ENCODE measurements at places on chromosomes 7 and 10.

- DNase-seq = peak; percentile 95
Measured at GRCh38 chr7:129855234-129855673, 97.5 kb downstream of the UBE2H start.

DNA sequence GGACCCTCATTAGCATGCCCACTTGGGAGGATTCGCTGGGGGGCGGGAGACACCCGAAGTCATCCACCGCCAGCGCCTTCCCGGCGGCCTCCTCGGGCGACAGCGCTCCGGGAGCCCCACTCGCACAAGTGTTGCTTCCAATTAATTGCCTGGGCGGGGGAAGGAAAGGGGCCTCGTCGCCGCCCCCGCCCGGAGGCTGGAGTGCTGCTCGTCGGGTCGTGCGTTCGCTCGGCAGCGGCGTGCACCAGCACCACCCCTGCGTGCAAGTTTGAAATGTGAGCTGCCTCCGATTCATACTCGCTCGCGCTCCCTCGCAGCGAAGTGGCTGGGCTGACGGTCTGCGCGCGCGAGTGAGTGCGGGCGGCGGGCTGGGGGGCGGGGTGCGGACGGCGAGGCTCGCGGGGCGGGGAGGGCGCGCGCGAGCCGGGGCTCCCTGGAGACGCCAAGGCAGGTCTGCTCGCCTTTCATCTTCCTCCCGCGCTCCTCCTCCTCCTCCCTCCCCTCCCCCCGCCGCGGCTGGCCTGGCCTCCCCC lies 104.6 kb upstream of the PPIF start:
- DNase-seq = peak; percentile 88

DNA sequence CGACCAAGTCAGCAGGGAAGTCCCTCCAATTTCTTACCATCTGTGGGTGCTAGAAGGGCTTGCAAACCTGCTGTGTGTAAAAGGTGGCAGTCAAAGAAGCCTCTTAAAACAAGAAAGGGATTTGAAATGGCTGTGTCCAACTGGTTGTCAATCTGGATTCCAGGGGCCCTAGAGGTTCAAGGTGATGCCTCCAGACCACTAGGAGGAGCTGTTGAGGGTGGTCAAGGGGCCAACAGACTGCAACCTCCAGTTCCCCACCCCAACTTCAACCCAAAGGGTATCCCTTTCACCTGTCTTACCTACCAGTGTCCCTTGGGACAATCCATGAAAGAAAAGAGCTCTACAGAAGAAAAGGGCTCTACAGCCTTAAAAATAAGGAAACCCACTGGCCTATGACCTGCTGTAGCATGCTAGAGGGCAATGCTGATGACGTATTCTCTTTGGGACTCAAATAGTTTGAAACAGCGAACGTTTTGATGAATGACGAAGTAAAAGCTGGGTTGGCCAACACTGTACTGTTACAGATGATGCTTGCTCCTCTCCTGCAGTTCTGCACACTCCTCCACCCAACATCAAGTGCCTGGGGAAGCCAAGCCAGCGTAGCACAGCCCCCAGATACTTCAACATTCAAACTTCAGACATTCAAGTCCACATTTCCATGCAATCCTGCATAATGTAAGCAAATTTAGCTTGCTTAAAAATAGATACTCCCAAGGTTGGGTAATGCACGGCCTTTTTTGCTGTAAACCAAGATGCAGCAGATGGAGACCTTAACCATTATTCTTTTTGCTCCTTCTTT lies 45.9 kb upstream of the WDR11 start:
- no peak for DNase-seq

DNA sequence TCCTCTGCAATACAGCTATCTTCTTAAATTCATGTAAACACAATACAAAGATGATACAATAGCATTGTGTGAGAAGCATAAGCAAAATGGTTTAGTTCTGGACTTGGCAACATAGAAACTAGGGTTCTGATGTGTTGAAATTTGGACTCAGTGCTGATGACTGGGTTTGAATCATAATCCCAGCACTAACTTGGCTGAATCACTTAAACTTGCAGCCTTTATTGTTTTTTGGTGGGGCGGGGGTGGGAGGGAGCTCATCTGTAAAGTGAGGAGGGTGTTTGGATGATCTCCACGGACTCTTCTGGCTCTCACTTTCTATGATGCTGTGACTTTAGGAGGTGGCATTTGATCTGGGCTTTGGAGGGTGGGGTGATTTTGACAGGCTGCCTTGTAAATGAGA lies 158.2 kb downstream of the WNT2 start:
- peak; percentile 61 for DNase-seq

DNA sequence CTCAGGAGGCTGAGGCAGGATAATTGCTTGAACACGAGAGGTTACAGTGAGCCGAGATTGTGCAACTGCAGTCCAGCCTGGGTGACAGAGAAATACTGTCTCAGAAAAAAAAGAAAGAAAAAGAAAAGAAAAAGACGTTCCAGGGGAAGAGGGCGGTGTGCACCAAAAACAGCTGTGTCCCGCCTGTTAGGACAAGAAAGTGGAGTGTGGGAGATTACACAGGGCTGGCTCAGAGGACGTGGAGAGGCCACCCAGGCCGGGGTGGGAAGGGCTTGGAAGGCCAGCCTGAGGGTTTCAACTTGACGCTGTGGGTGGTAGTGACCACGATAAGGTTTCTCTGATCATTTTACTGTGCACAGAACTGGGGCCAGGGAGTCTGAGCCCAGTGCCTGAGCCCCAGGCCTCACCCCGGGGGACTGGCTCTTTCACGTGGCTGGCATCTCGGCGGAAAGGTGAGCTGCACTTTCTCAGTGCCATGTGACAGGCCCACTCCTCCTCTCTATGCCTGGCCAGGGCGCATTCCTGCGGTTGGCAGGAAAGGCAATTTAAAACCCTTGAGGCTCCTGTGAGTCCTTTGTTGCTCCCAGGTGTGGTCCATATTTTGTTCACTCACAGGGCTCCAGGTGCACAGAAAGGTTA lies 13.9 kb downstream of the RHBDD2 start:
- no peak for DNase-seq

DNA sequence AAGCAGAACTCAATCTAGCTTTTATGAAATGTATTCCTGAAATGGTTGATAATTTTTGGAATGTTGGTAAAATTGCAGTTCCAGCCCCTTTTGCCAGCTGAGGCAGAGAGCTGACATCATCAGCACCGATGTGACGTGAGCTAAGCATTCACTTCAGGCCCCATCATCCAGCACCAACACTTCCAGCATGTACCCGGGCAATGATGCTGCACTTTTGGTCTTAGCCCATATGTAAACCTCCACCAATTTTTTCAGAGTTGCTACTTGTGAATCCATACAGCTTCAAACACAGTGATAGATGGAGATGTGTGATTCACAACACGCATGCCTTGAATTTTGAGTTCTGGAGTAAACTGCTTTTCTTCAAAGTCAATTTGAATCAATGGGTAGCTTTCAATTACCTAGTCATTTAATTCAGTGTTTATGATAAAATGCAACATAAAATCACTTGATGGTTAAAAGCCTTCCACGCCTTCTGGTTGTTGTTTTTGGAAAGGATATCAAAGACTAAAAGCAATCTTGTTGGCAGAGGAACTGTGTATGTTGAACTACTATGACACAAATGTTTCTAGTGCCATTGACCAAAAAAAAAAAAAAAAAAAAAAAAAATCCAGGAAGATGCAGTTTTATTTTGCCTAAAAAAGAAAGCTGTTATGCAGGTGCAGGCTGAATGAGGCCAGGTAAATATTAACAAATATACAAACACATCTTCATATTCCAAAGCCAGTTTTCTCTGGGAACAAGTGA lies 73.9 kb downstream of the NRP1 start:
- DNase-seq = no peak

DNA sequence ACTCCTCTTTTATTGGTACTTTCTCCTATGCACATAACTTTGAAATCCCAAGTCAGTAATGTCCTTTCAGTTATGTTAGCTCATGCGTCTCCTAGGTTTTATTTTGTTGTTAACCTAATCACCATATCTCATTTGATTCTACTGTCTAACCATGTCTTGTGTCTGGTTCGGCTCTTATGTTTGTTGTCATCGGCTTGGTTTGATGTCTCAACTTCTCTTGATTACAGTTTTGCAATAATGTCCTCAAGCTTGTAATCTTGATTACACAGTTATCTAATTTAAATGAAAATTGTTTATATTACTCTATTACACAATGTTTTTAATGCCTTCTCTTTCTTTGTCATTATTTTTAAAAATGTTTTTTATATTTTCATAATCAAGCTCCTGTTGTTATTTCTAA lies 35.9 kb upstream of the SEMA3A start:
- no peak for DNase-seq

- DNase-seq = no peak
Measured at GRCh38 chr7:51847461-51848134, 531.0 kb upstream of the COBL start.

GRCh38 chr10:86357041-86357440 lies 9.6 kb downstream of the GRID1 start:
- no peak for DNase-seq

GRCh38 chr10:47400251-47400650 lies 16.2 kb upstream of the ZNF488 start:
- no peak for DNase-seq

- no peak for DNase-seq
Measured at GRCh38 chr10:120548210-120548609, 91.2 kb downstream of the PLPP4 start.

GRCh38 chr7:47293884-47294555 lies 287.9 kb downstream of the TNS3 start:
- peak; percentile 33 for DNase-seq

GRCh38 chr7:141115965-141116364 lies 42.1 kb downstream of the TMEM178B start:
- no peak for DNase-seq

- peak; percentile 39 for DNase-seq
Measured at GRCh38 chr10:93352638-93353383, 129.3 kb downstream of the MYOF start.

DNA sequence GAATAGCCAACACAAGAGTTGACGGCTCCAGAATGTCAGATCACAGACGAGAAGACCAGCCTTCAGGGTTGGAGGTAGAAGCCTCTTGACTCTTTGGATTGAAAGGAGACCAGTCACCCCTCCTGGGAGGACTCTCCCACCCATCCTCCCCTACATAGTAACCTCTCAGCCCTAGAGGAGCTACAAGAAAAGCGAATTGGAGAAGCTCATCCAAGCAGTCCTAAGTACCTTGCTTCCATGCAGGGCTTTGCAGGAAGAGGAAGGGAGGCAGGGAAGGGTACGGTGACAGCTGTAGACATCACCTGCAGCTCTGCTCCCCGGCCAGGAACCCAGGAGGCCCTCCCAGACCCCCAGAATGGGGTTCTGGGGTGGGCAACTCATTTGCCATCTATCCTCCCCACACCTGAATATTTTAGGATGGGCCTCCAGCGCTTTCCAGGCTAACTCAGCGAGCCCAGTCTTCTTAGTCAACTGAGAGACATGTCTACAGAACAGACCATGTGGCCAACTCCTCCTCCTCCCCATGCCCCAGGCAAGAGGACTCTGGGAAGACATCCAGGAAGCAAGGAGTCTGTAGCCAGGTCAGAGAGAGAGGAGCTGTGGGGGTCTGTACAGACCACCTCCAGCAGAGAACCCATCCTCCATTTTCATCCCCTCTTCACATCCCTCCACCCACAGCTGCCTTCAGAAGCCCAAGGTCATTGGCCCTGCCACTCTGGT lies 55.6 kb upstream of the LBX1 start:
- DNase-seq = no peak

- no peak for DNase-seq
Measured at GRCh38 chr10:44376472-44377099, 8.3 kb downstream of the CXCL12 start.

- DNase-seq = no peak
Measured at GRCh38 chr7:54764861-54765260, 5.8 kb upstream of the SEC61G start.

DNA sequence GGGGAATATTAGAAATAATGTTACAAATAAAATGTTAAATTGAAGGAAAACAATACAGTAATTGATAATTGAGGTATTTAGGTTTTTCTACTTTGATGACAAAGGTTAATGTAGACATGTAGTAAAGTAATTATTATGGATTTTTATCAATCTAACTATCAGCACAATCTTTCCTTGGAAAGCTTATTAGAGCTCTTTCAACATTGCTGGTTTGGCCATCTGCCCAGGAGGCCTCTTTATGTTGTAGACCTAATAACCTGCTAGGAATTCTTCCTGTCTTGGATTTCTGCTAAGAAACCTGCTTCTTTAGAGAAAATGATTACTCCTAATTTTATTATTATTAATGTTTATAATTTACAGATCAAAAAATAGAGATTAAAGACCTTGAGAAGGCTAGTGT lies 78.9 kb downstream of the CHRM2 start:
- DNase-seq = peak; percentile 69

DNA sequence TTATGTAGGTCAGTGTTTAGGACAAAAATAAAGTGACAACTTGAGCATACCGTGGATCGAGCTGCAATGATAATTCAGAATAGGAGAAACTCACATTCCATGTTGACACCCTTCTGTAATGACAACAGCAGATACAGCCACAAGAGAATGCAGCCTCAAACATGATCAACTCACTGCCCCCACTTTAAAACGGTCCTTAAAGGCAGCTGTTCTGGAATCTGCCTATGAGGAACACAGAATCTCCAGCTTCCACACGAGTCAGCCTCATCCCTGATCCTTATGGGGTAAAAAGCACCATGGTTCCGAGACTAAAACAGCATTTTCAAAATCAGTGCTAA lies 32.5 kb upstream of the DAGLB start:
- no peak for DNase-seq

GRCh38 chr7:73964786-73965185 lies 63.2 kb upstream of the ELN start:
- no peak for DNase-seq

DNA sequence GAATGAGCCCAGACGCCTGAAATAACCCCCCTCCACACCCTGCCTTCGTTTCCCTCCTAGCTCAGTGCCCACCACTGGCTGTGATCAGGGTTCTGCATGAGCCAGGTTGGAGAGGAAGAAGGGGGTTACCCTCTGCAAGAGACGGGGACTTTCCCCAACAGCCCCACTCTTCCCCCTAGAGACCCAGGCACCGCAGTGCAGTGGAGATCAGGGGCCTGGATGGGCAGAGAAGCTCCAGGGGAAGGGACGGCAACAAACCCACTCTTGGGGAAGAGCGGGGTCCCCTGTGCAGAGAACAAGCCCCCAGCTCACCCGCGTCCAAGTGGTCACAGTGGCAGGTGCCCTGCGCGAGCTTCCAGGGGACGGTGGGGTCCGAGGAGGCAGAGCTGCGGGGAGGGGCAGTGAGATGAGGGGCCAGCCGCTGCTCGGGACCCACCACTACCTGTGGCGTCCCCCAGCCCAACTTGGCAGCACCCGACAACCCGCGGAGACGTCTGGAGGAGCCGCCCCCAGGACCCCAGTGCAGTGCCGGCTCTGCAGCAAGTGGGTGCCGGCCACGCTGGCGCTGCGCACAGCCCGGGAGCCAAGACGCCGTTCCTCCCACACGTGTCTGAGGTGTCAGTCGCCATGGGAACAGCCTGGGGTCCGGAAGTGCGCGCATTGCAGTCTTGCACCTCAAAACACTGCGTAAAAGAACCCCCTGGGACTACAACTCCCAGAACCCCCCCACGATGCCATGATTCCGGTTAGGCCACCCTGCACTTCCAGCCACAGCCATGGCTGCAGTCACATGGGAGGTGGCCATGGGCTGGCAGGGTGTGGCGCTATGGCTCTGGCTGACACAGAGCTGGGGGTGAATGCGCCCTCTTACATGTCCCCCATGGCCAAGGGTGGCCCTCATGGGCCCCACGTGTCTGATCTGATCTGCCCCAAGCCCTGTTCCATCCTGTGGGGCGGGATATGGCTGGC lies 45.8 kb upstream of the WIPI2 start:
- peak; percentile 49 for DNase-seq

- DNase-seq = peak; percentile 90
Measured at GRCh38 chr10:3811291-3811870, 26.4 kb upstream of the KLF6 start.

GRCh38 chr7:151252961-151253711 lies 4.6 kb upstream of the SMARCD3 start:
- no peak for DNase-seq

Data from iris pigment epithelial cell (primary cell).